Stimulated activated CD4-positive, alpha-beta T cell treated with anti-CD3 and anti-CD28 coated beads, Interleukin-4, amount 100 ng/mL, for 1 hour (primary cell): ENCODE measurements at places on chromosomes 12 and 14.

DNA sequence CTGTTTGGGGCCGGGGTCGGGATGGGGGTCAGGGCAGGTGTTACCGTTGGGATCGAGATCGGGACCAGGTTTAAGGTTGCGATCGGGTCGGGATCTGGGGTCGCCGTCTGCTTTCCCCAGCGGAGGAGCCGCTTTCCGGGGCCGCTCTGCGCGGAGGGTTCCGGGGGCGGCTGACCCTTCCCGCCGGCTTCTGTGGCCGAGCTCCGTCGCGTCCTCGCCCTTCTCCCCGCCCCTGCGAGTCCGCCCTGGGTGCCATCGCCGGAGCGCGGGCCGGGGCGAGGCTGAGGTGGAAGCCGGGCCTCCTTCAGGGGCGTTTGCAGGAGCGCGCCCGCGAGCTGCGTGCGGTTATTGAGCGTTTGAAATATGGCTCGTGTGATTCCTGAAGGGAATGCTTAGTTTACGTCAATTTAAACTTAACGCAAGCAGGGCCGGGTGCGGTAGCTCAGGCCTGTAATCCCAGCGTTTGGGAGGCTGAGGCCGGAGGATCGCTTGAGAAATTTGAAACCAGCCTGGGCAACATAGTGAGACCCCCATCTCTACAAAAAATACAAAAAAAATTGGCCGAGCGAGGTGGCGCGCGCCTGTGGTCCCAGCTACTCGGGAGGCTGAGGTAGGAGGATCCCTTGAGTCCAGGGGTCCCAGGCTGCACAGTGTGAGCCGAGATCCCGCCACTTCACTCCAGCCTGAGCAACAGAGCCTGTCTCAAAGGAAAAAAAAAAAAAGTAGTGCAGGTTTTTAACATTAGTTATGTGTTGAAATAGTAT lies 620 bp downstream of the PGAM5 start:
- peak; percentile 32 for DNase-seq

DNA sequence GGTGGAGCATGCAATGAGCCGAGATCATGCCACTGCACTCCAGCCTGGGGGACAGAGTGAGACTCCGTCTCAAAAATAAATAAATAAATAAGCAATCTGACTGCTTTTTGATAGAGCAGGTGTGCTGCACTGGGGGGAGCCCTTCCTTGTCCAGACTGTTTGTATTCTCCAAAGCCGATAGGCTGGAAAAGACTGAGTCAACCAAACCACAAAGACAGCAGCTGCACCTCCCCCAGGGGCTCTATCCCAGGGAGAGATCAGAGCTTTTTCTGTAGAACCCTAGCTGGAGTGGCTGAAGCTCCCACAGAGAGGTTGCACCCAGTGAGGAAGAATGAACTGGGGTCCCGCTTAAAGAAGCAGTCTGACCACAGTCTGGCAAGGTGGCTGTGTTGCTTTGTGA lies 45.8 kb upstream of the LALBA start:
- no peak for DNase-seq

DNA sequence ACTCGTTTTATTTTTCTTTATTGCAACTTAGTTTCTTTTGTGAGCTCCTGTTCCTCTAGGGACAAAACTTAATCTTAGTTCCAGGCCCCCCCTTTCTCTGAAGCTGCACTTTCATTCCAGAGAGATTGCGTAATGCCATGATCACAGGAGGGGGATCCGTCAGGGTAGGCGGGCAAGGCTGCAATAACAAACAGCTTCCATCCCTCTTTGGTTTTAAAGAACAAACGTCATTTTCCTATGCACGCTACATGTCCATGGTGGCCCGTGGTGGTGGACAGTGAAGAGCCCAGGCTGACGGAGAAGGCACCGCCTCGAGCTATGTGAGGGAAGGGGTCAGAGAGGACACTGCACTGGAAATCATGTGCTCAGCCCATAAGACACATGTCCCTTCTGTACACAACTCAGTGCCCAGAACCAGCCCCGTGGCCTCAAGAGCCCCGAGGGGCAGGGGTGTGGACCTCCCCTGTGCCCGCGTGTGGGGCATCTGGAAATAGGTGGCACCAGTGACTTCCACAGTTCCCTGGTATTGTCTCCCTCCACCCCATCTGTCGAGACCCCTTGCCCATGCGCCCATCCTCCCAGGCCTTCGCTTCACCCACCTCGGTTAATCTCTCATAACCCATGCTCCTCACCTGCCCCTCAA lies 161.4 kb downstream of the ADGRD1 start:
- no peak for DNase-seq

GRCh38 chr12:118098911-118099671 lies 4.7 kb downstream of the VSIG10 start:
- DNase-seq = no peak

GRCh38 chr14:102138961-102139285 lies 774 bp upstream of the WDR20 start:
- no peak for DNase-seq

DNA sequence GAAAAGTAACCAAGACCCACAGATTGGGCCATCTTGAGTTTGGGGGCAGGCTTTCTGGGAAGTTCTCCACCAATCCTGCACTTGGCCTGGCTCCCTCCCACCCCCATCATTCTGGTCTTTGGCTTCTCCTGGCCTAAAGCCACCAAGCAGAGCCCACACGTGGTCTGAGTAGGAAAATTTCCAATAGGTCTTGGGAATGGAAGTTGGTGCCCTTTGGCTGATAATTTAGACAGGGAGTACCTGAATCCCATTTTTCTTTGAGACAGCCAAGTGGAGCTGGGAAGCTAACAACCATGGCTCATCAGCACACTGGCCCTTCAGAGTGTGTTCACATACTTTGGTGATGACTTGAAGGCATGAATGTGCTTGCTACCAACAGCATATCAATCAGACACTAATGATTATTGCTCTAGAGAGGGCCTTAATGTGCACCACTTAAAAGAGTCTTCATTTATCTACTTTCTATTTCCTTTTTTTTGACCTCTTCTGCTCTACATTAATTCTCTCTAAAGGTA lies 156.0 kb downstream of the EGLN3 start:
- no peak for DNase-seq

- no peak for DNase-seq
Observed at GRCh38 chr14:87840906-87841305, 152.1 kb downstream of the GALC start.

DNA sequence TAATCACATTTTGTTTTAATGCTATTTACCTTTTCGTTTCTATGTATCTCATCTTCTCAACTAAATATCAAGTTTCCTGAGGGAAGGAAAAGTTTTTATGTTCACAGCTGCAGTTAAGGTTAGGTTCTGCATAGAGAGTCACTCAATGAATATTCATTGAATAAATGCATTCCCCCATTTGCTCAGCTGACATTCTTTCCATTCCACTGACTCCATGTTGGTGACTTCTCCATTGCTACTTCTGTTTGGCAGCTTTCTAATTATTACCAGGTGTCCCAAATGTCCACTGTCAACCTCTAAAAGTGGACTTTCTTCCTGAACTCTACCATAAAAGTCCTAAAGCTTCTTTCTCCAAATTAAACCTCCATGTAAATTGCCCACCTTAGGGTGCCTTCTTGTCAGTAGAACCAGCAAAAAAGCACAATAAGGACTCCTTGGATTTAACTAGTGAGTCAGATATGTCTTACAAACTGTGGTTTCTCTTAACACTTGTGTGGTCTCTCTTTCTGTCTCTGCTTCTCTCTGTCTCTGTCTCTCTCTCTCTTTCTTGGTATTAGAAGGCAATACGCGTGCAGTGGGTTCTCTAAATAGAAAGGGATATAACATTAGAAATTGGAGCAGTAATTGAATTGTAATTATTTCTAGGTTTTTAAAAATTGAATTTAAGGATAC lies 85.9 kb downstream of the TMEM117 start:
- no peak for DNase-seq

DNA sequence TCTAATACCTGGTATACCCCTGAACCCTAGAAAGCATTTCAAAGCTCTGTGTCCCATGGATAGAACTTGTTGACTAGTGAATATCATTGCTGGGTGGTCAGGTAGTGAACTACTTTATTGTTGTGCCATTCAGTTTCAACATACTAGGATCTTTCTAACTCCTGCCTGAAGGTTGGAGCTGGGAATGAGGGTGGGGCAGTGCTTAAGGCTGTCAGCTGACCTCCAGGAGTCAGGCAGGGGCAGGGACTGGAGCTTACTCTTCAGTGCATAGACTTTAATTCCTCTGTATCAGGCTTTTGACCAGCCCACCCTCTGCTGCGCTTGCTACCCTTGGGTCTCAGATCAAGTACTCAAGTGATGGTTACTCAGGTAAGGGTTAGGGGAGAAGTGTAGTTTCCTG lies 102.6 kb upstream of the RFX4 start:
- DNase-seq = no peak

DNA sequence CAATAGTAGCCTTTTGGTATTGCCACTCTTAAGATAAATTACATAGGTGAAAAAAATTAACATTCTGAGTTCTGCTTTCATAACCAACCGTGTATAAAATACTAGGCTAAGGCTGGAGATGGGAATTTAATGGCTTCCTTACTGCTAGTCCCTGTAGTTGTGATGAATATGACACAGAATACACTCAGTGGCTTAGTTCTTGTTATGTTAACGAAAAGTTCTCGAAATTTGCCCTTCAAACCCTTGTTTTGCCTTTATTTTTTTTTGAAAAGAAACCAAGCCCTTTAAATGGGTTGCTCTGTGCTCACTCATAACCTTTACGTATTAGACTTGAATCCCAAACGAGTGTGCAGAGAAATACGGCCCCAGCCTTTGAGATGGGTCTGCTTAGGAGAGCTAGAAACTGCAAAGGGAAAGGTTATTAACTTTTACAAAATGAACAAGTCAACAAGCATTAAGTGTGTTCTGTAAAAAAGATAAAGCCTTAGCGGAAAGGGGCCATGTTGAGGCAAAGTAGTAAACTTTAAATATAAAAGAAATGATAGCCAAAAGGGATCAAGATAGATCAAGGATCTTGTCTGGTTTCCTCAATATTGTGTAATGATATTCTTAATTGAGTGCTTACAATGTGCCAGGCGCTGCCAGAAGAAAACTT lies 1.7 kb downstream of the NUDT4 start:
- no peak for DNase-seq

DNA sequence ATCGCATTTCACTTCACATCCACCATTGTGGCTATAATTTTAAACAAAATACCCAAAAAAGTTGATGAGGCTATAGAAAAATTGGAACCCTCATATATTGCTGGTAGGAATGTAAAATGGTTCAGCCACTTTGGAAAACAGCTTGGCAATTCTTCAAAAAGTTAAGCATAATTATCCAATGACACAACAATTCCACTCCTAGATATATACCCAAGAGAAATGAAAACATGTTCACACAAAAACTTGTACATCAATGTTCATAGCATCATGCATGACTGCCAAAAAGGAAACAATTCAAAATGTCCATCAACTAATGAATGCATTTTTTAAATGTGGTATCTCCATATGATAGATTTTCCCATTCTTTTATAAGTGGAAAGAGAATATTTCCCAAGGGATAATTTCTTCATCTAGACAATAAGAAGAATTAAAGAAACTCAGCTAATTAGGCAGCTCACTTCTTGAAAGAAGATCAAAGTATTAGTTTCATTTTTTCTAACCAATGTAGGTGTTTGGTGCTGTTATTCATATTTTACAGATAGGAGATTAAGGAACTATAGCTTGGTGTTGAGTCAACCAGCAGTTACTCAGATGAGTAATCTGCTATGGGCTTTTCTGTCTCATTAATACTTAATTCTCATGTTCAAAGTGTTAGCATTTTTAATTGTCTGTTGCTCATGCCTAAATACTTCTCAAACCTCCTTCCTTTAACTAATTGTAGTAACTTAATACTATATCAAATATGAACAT lies 32.8 kb downstream of the YEATS4 start:
- DNase-seq = no peak

DNA sequence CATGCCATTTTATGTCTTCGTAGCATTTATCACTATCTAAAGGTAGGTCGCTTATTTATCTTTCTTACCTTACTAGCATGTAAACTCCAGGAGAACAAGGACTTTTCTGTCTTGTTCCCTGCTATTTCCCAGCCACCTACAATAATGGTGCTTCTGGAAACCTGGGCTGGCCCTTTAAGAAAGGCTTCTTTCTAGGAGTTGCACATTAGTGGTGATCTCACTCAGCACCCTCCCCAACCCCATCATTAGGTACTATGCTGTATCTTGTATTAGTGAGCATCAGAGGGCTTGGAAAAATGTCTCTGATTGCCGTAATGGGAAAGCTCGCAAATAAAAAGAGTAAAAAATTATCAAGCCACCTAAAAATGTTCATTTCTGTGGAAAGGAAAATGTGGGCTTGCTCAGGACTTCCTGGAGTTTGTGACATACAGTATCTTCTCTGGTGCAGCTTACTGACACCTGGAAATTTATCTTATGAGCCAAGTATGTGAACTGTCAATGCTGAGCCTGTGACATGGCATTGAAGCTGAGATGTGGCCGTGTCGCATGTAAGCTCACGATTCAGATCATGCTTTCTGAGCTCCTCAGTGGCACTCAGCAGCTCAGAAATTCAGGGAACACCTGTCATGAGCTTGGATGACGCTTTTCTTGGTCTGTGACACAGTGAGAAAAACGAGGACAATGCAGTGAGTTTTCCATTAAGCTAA lies 12.4 kb downstream of the CCDC92 start:
- DNase-seq = no peak

DNA sequence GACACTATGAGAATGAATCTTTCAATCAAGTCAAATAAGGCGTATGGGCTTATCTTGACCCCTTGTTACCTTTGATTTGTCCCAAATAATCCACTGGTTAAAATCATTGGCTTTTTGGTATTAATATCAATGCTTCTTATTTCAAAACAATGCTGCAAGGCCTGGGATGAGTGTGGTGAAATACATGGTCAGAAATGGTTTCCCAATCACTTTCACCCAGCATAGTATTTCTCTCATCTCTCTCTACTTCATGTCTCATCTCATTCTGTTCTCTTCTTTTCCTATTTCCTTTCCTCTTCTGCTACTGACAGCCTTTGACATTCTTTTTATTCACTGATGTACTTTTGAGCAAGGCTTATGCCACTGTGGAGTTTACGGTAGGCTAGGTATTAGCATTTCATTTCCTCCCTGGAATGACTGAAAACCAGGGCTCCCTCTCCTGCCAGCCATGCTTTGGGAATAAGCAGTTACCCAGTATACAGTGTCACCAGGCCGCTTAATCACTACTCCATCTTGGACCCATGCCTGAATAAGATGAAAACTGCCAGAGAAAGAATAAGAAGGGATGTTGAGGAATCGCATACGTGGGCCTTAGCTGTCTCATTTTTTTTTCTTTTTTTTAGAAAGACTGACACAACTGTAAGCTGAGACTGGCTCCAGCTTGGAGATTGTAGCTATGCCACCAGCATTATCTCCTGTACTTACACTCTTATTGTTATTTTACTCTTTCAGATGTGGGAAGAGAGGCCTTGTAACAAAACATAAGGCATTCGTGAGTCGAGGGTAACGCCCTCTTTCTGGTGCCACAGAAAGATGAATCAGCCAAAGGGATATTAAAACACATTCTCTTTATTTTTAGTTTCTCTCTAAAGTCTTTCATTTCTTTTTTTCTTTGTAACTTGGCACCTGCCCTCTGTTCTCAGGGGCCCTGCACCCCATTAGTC lies 53.5 kb downstream of the IGF1 start:
- DNase-seq = no peak

- no peak for DNase-seq
Observed at GRCh38 chr12:20101046-20101445, 267.3 kb upstream of the PDE3A start.
